ENCODE measurements at places on chromosomes 7 and 10.

GRCh38 chr7:117807676-117808075 lies 65.6 kb downstream of the CTTNBP2 start:
- DNase-seq = no peak

DNA sequence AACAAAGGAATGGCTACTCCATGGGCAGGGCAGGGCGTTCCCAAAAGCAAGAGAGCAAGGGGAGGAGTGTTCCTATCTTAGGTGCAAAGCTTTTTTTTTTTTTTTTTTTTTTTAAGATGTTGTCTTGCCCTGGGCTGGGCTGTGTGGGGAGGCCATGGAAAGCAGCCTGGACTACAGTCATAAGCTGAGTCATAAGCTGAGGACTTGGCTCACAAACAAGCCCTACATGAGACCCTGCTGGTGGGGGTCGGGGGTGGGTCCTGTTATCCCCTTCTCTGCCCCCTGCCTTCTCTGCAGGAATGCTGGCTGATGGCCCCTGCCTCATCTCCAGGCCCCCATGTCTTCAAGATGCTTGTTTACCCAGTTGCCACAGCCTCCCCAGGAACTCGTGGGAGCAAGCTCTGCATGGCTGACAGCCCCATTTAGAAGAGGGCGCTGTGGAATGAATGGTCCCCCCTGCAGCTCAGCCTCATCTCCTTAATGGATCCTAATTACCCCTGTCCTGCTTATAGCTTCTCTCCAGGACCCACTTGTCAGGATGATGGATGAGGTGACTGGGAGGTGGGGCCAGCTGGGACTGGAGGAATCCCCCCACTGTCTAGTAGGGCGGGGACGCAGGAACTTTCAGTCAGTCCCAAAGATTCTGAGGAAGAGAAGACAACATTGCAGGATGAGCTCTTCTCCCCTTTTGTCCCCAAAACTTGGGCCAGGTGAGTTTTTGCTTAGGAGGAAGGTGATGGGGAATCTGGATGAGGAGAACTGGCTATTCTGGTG lies 340.8 kb upstream of the PODXL start:
- peak; percentile 52 for DNase-seq

GRCh38 chr7:19106241-19107080 lies 11.0 kb downstream of the TWIST1 start:
- DNase-seq = no peak

DNA sequence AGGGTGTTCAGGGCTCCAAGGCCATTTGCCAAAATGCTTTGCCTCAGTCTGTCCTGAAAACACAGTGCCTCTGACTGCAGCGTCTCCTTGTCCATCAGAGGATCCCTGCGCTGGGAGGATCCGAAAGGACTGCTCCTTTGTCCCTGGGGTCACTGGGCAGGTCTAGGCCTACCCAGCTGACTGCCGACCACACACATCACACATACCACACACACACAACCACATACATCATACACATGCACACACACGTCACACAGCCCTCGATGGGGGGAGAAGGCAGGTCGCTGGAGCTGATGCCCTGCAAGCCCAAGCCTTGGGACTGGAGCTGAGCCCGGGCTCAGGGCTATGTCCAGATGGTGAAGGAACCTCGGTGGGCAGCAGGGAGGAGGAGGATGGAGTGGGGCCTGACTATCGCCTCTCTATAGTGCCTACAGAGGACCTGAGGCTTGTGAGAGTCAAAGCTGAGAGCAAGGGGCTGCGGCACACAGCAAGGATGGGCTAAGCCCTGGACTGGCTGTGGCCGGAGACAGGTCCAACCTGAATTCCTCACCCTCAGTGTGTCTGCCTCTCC lies 29.1 kb downstream of the GPRIN2 start:
- no peak for DNase-seq

Data from mammary epithelial cell (primary cell).